ENCODE measurements at places on chromosomes 7 and 10. TPM values are rescaled to one million over a fixed set of nuclear protein-coding genes. Genes with fewer than 3 reads are reported as not detected.

Gene PWWP2B
- 10.4 TPM for total RNA-seq

Gene TAC1
- 0.19 TPM for total RNA-seq

Gene SPDYE3
- total RNA-seq = not detected

Gene TBXAS1
- 23.7 TPM for total RNA-seq

Gene CAMK1D
- total RNA-seq = 17.8 TPM

GRCh38 chr7:16604054-16604453 lies 41.5 kb downstream of the ANKMY2 start:
- DNase-seq = no peak

DNA sequence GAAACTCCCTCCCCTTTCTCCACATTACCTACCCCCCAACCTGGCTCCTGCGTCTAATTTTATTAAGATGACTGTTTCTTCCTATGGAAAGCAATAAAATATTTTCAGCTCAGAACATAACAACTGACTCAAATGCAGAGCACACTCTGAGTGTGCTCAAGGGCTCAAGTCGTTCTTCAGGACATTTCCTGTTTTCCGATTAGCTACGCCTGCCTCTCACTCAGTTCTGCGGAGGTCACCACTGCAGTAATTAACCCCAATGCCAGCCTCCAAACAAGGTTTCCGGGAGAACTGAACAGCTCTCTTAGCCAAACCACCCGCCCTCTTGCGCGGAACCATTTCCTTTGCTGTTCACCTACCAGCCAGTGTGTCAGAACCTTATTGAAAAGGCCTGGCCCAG lies 19.3 kb downstream of the MYOF start:
- peak; percentile 85 for DNase-seq

DNA sequence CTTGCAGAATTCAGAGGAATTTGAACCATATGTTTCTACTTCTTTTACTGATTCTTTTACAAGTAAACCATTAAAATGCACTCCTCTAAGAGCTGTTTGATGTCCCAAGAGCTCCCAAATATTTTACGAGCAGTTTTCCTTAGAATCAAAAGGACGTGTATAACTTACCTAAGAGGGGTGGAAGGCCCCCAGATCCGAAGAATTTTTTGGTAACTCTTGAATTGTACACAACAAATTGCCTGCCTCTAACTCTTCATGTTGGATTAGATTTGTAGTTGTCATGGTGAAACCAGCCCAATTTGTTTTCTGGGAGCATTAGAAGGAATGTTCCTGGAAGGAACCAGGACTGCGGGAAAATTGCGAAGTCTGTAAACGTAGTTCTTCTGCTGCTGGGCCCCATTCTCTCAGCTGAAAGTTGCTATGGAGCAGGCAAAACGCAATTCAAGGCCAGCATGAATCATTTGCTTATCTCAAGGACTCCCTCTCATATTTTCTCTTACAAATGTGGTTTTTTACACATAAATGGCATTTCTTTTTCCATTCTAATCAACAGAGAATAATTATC lies 124.8 kb upstream of the TMEM72 start:
- DNase-seq = no peak

Data from posterior vena cava (tissue), 2 donors.